ENCODE measurements at places on chromosomes 3 and 15.

- no peak for DNase-seq
Observed at GRCh38 chr3:42723219-42723618, 20.6 kb upstream of the HHATL start.

DNA sequence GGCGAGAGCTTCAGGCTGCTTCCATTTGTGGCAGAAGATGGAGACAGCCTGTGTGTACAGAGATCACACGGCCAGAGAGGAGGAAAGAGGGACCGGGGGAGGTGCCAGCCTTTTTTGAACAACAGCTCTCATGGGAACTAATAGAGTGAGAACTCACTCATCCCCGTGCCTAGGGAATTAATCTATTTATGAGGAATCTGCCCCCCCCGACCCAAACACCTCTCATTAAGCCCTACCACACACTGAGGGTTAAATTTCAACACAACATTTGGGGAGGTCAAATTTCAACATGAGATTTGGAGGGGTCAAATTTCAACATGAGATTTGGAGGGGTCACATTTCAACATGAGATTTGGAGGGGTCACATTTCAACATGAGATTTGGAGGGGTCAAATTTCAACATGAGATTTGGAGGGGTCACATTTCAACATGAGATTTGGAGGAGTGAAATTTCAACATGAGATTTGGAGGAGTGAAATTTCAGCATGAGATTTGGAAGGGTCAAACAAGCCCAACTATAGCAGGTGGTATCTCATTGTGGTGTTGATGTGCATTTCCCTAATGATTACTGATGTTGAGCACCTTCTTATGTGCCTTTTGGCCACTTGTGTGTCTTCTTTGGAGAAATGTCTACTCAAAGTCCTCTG, 20.6 kb upstream of the RFTN1 start:
- no peak for DNase-seq

DNA sequence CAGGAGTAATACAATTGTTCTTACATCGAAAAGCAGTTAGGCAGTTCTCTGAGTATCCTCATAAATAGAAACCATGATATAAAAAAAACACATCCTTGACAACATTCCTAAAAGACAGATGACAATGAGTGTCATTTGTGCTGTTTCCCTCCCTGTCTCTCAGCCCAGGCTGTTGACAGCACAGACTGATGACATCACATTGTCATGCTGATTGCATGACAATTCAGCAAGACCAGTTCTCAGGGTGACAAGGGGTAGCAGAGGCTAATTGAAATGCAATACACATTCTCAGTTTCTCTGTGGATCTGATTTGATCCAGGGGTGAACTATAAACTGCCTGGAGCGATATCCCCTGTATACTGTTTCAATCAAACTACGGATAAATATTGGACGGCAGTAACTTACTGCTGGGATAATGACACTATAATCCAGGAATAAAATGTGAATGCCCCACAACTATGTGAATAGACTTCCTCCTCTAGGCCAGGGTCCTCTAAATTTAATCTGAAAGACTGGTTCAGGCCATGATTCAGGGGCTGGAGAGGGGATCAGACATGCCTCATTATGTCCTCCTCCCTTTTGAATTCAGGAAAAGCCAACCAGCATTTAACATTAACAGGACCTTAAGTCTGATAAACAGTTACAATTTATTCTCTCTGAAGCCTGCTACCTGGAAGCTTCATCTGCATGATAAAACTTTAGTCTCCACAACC, 16.7 kb upstream of the EIF1B start:
- DNase-seq, result no peak

GRCh38 chr3:69161587-69162307, 39.4 kb upstream of the LMOD3 start:
- DNase-seq, result peak; percentile 18

DNA sequence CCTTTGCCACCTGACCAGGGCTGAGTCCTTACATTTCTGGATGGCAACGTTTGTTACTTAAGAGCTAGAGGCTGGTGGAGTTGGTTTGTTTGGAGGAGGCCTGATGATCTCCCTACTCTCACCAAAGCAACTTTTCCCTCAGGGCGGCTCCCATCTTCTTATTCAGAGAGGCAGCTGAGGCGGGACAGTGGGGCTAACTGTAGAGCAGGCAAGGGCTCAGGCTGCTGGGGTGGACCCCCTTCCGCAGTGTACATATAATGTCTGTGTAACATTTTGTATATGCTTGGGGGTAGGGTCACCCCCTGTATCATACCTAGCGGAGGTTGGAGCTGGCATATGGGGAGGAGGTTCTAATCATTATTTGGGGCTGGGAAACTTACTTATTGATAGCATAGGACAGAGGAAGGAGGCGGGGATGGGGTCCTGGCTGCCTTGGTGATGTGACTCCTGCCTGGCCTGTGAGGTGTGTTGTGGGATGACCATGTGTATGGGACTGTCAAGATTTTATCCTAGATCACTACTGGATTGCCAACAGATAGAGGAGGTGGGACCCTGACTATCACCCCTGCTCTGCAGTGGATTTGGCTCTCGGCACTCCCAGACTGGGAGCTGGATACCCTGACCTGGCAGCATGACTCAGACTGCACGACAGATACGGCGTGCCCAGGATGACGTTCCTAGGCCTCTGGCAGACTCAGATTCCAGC, 52.5 kb upstream of the UBE2Q2 start:
- no peak for DNase-seq

DNA sequence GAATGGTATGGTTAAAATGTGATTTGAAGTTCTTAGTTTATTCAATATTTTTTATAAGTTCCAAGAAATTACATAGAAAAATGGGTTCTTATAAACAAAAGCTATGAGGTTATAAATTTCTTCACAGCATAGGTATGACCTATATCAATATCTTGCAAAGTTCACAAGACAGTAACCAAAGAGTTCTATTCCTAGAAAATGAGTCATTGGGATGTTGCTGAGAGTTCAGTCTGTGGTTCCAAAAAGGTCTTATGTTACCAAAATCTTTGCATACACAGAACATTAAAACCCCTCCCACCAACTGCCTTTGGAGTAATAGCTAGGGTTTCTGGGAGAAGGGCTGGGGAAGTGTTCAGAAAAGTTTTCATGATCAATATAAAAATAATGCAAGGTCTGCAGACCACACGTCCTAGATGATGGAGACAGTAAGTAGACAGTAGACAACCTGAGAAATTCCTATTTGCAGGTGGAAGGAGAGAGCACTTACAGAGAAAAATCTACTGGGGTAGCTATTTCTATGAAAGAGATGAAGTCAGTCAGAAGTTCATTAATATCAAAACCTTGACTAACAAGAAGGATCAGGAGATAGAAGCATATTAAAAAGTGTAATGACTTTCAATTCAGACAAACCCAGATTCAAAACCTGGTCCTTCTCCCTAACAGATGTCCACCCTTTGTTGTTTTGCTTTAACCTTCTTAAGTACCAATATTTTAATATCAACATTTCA, 279.3 kb downstream of the KCNH8 start:
- no peak for DNase-seq

DNA sequence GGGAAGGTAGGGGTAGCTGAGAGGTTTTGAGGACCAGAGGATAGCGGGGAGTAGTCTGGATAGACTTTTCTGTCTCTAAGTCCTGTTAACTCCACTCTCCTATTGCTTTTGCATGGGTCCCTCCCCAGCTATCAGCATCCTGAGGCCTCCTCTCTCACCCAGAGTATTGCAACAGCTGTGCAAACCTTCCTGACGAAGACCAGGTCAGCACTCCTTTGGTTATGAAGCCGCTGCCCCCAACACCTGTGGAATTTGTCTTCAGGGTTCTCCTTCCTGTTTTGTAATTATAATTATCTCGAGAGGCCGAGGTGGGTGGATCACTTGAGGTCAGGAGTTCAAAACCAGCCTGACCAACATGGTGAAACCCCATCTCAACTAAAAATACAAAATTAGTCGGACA, 24.8 kb downstream of the TYRO3 start:
- DNase-seq, result no peak

DNA sequence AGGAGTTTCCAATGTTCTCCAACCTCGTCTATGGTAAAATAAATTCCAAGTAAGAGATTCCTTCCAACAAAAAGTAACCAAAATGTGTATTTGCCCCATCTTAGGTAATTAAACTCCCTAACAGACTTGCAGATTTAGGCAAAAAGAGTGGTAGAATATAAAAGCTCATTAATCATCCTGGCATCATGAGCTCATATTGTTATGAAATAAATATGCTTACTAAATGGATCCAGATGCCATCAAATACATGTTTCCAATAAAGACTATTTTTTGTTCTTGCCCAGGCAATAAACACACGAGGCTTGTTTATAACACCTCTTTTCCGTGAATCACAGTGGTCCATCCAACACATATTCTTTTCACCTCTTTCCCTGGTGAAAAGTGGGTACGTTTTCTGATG, 189.4 kb downstream of the THSD4 start:
- DNase-seq, result no peak

GRCh38 chr15:91921188-91921842, 67.8 kb downstream of the SLCO3A1 start:
- DNase-seq, result no peak

DNA sequence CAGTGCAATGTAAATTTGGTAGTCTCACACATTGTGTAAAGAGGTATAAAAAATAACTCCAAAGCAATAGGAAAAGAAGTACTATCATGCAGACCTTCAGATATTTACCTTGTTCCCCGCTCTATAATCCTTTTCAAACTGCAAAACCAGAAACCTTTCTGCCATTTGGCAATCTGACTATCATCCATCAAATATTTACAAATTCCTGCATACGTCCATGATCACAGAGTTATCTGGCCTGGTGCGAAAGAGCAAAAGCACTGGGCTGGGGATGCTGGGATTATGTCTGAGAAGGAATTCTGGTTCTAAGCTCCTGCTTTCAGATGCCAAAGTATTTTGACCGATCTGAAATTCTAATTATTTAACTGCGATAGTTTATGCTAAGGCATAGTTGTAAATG, 143.1 kb downstream of the RORA start:
- DNase-seq, result no peak

DNA sequence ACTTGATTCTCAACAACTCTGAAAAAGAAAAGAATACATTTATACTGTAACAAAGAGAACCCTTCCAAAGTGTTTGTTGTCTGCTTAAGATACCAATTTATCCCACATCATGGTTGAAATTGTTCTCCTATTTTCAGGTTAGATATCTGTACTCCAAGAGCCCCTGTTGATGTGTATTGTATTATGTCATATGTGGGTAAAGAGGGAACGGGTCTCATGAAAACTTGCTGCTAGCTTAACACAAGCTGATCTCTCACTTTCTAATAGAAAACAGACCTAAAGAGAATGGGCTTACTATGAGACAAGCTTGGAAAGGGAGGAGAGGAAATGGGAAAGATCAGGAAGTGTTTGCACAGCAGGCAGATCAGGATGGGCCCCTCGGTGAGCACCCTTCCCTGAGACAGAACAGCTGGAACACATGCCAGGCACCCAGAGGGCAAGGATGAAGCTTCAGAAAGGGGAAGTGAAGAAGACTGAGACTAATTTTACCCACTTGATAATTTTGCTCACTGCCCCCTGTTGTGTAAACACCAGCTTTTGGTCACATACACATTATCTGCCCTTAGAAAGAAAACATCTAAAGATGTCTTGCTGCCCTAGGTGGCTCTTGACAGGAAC, 747.9 kb upstream of the CCDC54 start:
- DNase-seq, result no peak

- DNase-seq, result no peak
Observed at GRCh38 chr3:113240841-113241240, 29.5 kb downstream of the BOC start.

DNA sequence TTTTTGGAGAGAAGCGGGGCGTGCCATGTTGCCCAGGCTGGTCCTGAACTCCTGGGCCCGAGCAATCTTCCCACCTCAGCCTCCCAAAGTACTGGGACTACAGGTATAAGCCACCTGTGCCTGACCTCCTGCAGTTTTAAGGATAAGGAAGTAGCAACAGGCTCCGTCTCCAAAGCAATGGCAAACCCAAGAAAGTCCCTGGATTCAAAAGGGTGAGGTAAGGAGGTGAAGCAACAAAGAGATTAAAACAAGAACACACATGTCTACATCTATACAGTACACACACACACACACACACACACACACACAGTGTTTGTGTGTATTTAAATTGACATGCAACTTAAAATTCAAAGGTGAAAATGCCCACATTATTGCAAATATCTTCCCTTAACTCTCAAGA, 58.9 kb downstream of the ABCC5 start:
- DNase-seq, result no peak

- DNase-seq, result no peak
Observed at GRCh38 chr3:72171463-72171881, 386.5 kb upstream of the PROK2 start.

DNA sequence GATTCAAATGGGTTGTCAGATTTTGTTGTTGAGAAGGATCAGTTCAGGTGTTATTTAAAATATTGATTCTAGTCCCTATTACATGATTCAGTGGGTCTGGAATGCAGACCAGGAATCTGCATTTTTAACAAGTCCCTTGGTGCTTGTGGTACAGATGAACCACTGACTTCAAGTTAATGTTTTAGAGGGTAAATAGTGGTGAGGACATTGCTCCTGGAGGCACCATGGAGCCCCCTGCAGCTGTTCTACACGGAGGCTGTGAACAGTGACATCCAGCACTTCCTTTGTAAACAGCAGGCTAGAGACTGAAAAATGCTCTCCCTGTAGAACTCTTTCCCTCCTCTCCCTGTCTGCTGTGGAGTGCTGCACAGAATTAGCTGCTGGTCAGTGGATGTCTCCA, 4.8 kb upstream of the FSIP1 start:
- no peak for DNase-seq

DNA sequence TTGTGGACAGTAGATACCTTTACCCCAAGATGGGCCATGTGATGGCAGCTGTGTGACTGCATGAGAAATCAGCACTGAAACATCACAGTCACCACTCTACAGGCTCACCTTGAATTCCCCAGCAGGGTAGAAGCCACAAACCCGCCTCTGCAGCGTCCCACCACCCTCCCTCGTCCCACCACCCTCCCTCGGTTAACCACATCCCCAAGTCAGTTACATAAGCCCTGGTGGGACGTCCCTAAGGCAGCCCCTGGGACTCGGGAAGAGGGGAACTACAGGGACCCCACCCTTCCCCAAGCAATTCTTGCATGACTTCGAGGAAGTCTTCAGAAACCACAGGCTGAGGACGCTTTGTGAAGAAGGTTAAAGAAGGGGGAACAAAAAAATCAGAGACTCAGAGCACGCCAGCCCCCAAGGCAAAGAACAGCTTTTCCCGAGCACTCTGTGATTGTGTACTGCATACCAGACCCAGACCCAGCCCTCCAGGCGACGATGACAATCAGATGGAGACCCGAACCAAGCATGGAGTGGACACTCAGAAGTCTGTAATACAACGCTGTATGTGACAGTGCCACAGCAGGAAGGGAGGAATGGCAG, 60.5 kb downstream of the SH3BP5 start:
- no peak for DNase-seq

- no peak for DNase-seq
Observed at GRCh38 chr3:107438671-107439070, 61.4 kb downstream of the CCDC54 start.

All from right renal pelvis (tissue), 4 donors.